ENCODE measurements at places on chromosomes 2 and 18.

DNA sequence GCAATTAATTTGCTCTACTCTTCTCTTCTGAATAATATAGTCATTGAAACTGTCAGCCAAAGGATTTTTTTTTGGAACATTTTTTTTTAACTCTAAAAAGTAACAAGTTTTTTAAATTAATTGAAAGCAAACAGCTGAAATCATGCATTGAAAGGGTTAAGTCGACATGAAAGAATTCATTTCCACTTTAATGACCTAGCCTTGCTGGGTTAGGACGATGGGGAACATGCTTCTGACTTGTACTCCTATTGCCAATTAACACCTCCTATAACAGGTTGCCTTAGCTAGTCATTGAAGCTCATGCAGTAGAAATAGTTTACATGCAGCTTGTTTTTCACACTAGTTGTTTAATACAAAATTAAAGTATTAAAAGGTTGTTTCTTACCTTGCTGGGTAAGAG is 47.8 kb downstream of the PSMD14 start:
- no peak for DNase-seq

GRCh38 chr2:46194856-46195255 is 102.4 kb upstream of the EPAS1 start:
- no peak for DNase-seq

DNA sequence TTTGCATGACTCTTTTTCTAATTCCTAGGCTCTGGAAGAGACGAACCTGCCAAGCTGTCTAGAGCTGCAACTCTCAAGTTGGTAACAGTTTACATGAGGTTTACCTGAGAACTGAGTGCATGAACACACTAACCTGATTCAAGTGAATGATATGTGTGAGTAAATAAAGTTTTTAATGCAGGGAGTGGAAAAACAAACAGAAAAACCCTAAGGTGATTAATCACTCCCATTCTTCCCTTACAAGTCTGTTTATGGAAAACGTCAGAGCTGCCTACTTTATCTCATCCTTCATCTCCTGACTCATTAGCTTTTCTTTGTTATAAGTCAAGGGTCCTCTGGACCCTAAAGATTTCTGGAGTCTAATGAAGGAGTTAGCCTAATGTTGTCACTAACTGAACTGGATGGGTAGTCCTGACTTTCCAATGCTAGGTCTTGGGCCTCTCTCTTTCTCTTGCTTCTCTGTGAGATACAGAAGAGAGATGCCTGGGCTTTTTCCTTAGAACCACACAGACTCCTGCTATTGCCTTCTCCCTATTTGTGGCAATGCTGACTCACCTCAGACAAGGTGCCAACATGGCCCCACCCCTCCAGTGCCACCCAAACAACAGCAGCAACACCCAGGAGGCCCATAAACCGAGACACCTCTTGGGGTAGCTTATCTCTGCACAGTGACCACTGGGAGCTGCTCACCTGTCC is 952.4 kb downstream of the EPHA4 start:
- DNase-seq = no peak

DNA sequence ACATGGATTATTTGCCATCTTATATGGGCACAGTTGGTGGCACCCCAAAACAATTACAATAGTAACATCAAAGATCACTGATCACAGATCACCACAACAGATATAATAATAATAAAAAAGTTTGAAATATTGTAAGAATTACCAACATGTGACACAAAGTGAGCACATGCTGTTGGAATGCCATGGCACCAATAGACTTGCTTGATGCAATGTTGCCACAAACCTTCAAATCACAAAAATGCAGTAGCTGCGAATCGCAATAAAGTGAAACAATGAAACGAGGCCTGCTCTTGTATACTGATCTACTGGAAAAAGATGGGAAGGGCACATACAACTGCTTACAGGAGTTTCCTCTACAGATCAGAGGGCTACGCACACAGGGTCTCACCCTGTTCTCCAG is 32.2 kb upstream of the AMMECR1L start:
- DNase-seq = no peak

- DNase-seq = peak; percentile 50
These were observed 132.9 kb upstream of the MGAT5 start for GRCh38 chr2:134120733-134121630.

DNA sequence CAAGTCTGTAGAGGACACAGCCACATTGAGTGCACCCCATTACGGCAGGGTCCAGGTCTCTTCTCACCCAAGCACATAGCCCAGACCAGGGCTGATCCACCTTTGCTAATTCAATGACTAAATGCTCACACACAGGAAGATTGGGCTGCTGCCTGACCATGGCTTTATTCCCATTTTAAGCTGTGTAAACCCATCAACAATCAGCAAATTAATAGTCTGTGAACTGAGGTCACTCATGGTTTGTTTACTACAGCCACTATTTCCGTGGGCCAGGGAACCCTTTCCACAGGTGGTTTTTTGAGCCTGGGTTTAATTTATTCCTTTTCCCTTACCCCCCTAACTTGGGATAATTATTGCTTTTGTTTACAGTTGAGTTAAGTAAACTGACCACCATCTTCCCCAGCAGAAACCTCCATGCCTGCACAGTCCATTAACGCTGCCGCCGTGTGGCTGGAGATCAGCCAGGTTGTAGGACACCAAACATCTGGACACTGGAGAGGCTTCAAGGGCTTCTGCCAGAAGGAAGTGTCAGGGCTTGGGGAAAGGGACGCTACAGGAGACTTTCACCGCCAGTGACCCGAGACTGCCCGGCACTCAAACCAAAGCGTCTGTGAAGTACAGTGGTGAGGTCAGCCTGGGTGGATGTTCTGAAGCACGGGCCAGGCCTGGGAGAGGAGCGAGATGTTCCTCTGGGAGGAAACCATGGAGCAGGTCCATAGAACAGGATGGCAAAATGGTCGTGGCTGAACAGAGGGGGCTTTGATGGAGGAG is 282.9 kb downstream of the DYSF start:
- DNase-seq = no peak

DNA sequence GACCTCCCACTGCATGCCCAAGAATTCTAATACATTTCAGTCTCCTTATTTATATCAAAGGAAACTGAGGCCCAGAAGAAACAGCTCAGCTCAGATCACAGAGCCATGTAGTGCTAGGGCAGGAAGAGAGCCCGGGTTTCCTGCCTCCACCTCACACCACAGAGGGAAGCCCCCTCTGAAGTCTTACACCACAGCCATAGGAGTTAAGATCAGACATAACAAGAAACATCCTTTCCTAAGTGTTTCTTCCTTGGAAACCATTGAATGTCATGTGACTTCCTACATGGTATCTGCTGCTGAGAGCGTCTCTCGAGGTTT is 102.1 kb downstream of the MTCL1 start:
- no peak for DNase-seq

GRCh38 chr18:5237083-5237722 is 40.1 kb upstream of the AKAIN1 start:
- no peak for DNase-seq

DNA sequence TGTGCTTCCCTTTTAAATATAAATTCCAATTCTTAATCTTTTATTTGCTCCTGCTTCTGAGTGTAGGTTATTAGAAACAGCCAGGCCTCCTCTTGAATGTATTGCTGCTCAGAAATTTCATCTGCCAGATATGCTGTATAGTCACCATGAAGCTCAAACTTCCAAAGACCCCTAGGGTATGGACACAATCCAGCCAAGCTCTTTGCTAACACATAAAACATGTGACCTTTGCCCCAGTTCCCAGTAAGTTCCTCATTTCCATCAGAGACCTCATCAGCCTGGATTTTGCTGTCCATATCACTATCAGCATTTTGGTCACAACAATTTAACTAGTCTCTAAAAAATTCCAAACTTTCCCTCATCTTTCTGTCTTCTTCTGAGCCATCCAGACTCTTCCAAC is 75.2 kb downstream of the MAP2 start:
- DNase-seq = no peak

DNA sequence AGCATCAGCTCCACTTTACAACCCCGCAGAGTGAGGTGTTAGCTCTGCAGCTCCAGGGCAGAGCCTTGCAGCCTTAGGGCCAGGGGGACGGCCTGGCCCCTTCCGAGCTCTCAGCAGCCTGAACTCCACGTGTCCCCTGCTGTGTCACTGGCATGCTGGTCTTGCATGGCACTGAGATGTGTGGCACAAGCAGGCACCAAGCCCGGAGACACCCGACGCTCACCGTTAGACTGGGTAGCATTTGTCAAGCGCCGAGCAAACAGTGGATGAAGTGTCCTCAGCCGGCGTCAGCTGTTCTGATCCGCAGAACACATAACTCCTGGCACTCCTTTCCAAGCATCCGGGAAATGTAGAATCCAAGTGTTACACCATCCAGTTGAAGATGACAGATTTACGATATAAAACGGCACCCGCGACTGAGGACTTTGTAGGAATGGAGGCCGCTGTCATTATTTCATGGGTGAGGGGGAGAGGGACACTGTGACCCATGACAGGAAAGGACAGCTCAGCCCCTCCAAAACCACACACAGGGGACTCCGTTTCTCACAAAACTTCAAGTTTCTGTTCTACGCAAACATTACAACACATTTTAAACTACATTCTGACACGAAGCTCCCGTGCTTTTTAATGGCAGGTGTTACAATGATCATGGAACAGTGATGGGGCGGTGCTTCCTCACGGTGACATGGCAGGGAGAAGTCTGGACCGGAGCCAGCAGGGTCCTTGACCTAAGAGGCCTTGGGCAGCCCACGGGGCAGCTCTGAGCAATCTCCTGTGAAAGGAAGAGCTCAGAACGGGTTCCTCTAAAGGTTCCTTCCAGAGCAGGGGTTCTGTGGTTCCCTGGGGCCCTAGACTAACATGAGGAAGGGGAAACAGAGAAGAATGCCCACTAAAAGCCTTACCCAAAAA is 89.4 kb downstream of the HDAC4 start:
- DNase-seq = no peak

GRCh38 chr2:120862201-120863060 is 126.8 kb downstream of the GLI2 start:
- no peak for DNase-seq

GRCh38 chr2:177727577-177728398 is 335.2 kb downstream of the AGPS start:
- no peak for DNase-seq

DNA sequence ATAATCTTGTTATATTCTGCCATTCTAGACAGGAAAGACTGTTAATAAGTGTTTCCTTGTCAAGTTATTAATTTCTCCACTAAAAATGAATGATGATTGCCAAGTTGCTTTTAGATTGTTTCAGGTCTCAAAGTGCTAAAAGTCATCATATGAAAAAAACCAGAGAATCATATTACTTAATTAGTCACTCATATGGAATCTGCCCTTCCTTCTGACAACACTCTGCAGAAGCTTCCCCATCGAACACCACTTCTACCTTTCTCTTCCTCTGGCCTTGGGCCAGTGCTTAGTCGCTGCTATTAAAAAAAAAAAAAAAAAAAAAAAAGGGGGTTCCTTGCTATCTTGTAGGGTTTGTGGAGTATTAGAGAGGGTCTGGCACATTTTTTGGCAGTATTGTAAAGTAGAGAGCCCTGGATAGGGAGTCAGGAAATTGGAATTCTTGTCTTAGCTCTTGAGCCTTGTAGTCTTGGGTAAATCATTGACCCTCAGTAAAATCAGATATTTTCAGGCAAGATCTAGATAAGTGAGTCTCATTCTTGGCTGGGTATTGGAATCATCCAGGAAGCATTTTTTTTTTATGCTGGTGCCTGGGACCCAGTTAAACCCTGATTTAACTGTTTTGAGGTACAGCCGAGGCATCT is 141.7 kb upstream of the CCDC68 start:
- no peak for DNase-seq

GRCh38 chr2:107466984-107467773 is 359.5 kb upstream of the RGPD4 start:
- DNase-seq = no peak

DNA sequence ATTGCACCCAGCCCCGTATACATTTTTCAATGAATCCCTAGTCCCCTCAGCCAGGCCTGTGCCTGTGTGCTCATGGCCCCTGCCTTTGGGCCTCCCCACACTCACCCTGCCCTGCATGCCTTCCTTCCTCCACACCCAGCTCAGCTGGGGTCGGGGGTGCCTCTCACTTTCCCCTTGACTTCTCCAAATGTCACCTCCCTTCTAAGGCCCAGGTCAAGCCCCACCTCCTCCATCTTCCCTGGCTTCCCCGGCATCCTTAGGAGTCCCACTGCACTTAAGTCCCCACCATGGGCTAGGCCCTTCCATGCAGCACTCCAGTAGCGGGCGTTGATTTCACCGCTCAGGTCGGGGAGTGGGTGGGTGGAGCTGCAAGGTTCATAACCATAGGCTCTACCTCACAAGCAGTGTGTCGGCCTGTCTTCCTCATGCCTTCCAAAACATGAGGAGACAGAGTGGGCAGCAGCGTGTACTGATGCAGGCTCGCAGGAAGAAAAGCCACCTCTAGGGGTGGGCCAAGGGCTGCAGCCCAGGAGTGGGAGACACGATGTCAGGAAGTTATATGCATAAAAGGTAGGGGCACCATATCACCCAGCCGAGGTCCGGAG is 47.7 kb downstream of the DNMT3A start:
- no peak for DNase-seq

DNA sequence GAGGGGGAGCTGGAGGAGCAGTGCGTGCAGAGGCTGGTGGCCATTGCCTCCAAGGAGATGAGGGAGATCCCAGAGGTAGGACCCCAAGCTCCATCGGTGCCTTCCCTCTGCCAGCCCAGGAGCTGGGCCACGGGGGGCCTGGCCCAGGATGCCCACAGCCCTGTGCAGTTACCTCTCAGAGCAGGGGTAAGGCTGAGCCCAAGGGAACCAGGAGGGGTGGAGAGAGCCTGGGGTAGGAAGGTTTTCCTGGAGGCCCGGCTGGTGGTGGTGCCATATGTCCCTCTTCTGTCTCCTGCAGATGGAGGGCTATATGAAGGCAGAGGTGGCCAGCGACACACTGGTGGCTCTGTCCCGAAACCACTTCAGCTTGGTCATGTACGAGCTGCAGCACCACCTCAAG is 11.4 kb downstream of the MROH2A start:
- DNase-seq = no peak
